ENCODE measurements at places on chromosomes 3 and 15.

DNA sequence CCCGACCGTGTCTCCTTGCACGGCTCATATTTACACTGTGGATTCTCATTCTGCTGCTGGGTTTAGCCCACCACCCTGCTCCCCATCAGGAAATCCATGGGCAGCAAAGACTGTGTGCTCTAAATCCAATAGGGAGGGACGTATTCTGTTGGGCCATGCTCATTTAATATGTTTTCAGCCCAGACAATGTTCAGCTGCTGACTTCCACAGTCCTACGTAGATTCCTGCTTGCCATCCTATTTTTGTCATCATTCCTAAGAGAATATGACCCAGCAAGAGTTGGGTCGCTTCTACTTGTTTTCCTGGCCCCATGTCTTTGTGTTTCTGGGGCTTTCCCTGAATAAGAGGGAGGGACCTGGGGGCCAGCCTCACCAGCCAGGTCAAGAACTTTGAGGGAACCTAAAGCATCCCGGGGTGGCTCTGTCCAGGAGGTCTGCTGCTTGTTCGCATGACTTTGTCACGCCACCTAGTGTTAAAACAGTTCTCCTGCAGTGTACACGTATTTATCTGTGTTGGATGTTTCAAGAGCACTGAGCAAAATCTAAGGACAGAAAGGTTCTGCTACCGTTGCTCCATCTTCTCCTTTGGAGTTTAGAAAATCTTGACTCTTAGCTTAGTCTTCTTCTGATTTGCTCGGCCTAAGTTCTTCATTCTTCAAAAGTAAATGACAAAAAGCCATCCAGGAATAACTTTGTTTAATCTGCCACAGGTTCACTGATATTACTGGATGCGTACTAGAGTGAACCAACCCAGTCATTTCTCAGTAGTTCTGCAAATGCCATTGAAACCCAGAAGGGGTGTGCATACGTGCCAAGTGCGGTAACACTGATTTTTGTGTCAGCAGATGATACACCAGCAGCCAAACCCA, 79.8 kb upstream of the NR2E3 start:
- peak; percentile 3 for DNase-seq

DNA sequence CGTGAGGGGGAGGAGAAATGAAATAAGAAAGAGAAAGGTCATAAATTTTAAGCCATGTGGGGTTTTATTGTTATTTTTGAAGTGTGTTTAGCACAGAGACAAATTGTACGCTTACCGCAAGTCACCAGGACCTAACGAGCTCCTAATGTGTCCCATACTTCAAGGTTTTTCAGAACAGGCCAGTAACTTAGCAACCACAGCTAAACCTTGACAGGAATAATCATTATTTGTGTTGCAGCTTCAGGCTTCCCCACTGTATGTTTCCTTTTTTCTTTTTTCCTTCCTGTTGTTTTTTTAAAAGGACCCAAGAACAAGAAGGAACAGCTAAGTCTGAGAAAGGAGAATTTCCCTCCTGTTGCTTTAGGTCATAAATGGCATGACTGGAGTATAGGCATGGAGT, 160.8 kb downstream of the TUSC7 start:
- no peak for DNase-seq

DNA sequence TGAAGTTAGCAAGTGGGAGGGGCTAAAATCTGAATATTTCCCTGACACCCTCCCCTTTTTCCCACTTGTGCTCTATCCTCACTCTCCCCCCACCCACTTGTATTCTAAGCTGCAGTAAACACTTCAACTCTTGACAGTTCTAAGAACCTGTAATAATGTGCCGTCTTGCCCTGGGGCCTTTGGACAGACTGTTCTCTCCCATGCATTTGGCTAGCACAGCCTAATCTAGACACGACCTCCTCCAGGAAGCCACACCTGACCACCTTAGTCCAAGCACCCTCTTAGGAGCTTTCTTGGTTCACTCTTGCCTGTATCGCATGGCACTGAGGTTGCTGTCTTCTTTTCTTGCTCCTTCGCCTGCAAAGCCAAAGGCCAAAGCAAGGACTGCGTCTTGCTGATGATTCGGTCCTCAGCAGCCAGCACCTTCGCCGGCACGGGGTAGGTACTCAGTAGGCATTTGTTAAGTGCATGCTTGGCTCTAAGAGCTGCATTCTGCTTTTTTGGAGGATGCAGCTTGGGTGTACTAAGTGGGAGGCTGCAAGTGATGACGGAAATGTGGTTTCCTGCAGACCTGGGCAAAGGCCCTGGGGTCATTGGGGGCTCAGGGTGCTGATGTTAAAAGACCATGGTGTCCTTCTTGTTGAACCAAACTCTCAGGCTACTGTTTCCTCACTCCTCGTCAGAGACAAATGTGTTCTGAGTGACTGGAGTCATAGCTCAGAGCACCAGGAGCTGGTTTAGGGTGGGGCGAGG, 2.0 kb upstream of the ZNF710 start:
- no peak for DNase-seq

- DNase-seq, result no peak
Observed at GRCh38 chr3:110932567-110932966, 139.0 kb upstream of the NECTIN3 start.

DNA sequence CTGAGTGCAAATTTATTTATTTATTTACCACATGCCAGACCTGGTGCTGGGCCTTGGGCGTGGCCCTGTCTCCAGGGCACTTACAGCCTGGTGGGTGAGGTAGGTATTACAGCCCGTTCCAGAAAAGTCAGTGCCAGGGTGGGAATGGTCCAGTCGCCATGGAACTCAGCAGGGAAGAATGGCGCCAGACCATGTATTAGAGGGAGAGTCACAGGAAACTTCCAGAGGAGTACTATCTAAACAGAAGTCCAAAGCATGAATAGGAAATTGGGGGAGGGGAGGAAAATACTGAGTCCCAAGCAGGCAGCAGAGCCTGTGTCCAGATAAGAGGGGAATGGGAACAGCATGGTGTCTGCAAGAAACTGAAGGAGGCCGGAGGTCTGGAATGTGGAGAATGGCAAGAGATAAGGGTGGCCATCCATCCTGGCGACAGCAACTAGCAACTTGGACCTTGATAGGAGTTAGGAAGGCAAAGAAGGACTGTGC, 27.0 kb downstream of the SH3BP5 start:
- DNase-seq, result no peak

GRCh38 chr15:67901922-67902321, 62.1 kb upstream of the RNU6-1 start:
- DNase-seq, result no peak

DNA sequence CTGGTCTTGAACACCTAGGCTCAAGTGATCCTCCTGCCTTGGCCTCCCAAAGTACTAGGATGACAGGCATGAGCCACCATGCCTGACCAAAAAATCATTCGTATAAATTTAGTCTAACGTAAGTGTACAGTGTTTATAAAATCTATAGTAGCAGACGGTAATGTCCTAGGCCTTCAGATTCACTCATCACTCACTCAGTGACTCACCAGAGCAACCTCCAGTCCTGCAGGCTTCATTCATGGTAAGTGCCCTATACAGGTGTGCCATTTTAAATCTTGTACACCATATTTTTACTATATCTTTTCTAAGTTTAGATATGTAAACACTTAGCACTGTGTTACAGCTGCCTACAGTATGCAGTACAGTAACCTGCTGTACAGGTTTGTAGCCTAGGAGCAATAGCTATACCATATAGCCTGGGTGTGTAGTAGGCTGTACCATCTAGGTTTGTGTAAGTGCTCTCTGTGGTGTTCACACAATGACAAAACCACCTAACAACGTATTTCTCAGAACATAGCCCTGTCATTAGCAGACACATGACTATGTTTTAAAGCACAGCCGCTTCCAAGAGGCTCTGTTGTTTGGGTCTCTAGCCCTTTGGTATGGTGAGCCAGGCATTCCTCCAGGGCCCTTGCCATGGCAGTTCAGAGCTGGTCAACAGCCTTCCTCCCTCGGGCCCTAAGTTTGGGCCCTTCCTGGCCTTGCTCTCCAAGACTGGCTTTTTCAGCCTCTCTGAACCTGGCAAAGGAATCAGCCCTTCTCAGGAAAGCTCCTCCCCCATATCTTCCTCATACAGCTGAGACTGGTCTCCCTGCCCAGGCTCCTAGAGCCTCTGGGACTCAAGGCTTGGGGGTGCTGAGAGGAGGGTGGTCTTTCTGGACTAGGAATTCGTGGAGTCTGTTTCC, 1.9 kb upstream of the CCDC9B start:
- no peak for DNase-seq

GRCh38 chr15:41928100-41928499, 34.2 kb upstream of the SPTBN5 start:
- DNase-seq, result no peak

- DNase-seq, result no peak
Observed at GRCh38 chr3:193840111-193840641, 247.2 kb downstream of the OPA1 start.

- no peak for DNase-seq
Observed at GRCh38 chr3:197031315-197032285, 2.0 kb upstream of the MELTF start.

- no peak for DNase-seq
Observed at GRCh38 chr15:64014995-64015394, 31.3 kb downstream of the DAPK2 start.
